ENCODE measurements at places on chromosomes 16 and 17.

- DNase-seq: no peak
These were observed 11.3 kb upstream of the SKAP1 start for GRCh38 chr17:48441231-48441711.

GRCh38 chr17:40319651-40320540 is 10.9 kb downstream of the RARA start:
- DNase-seq: no peak

GRCh38 chr16:48978501-48978900 is 303.1 kb downstream of the CBLN1 start:
- no peak for DNase-seq

DNA sequence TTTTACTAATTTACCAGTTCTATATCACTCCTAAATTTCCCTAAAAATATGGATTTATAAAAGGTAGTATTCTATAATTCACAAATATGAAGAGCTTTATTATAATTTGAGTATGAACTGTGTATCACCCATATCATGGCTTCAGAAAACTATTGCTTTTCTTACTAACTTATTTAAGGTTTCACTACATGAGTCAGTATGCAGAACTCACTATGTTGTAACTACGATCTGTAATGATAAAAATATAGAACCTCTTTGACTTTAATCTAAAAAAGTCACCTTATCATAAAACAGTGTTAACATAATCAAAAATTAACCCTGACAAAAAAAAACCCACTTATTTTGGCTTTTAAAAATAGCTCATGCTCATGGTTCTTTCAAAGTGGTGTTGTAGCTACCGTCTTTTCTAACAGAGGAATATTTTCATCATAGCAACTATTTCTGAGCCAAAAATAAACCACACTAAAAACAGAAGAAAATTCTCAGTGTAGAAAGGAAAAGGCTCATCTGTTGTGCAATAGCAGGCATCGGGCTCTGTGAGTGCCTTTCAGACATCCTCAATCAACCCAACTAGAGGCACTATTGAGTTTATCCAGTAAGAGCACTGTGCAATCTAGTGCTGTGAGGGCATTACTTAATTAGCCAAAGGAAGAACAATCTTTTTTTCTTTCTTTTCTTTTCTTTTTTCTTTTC is 42.1 kb downstream of the ITGAM start:
- DNase-seq: no peak

- no peak for DNase-seq
These were observed 29.4 kb upstream of the CACNG1 start for GRCh38 chr17:67015001-67015400.

DNA sequence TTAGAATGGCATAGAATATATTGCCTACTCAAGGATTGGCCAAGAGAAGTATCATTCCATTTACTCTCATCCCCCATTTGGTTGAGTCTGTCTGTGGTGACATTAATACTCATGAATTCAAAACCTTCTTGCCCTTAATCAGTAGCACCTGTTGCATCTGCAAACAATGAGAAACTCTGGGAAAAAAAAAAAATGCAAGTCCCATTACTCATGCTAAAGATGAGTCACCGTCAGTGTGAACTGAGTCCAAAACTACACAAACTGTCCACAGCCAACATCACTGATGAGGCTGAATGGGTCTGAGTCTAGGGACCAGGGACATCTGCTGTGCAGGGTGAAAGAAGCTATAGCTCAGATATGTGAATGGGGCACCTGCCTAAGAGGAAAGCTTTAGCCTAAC is 96.9 kb upstream of the ADAMTS18 start:
- no peak for DNase-seq

DNA sequence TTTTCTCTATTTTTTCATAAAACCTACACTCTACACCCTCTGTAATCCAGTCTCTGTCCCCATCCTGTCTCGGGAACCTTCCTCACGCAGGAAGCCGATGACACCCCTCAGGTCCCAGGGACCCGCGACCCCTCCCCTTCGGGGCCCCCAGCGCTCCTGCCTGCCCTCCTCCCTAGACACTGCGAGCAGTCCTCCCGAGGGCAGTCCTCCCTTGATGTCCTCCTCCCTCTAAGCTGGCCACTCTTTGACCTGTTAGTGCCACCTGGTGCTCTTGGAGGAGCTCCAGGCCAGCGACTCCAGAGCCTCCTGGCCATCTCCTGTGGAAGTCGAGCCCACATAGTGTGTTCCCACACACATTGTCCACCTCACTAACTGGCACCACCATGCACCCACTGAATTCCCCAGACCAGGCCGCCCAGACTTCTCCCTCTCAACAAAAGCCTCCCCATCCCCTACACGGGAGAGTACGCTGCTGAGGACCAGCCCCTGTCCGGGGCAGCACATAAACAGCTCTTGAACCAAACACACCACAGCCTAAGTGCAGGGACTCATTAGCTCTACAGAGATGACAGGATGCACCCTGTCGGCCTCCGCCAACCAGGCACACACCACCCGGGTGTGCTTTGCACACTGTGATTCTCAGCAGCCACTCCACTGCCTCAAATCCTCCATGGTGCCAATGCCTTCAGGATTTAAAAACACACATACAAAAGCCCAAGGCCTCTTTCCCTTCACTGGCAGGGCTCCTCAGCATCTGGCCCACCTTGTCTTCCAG is 9.3 kb downstream of the OSBPL7 start:
- DNase-seq: no peak

GRCh38 chr17:63786971-63787711 is 13.2 kb downstream of the DDX42 start:
- DNase-seq: no peak

DNA sequence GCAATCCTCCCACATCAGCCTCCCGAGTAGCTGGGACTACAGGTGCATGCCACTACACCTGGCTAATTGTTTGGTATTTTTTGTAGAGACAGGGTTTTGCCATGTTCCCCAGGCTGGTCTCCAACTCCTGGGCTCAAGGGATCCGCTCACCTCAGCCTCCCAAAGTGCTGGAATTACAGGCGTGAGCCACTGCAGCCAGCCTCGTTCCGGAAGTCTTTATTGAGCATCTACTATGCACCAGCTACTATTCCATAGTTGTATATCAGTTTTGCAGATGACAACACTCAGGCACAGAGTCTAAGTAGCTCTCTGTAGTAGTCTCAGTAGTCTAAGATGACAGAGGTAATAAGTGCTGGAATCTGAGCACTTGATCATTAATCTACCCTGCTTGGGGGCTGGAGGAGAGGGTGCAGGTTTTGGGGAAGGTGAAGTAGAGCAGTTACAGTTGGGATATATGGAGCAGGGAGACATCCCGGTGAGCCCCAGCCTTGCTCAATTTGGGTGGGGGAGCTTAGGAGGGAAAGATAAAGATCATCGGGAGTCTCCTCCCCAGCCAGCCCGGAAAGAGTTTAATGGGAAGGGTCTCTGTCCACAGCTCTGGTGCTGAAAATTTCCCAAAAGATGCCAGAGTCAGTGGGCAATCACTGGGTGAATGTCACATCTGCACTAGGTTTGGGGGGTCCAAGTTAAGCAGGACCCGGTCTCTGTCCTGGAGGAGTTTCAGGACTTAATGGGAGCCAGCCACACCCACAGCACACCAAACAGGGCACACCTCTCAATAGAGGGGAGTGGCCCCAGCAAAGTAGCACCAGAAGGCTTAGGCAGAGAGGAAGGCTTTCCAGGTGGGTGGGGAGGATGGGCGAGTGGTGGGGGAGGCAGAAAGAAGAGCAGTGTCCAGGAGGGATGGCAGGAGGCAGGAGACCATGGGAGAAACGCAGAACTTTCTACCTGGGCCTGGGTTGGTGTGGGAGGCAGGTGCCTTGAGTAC is 1.7 kb downstream of the OTOP3 start:
- no peak for DNase-seq

Measured in stimulated activated CD4-positive, alpha-beta T cell treated with anti-CD3 and anti-CD28 coated beads, Interleukin-1b, Interleukin-23, amount 100 ng/mL, for 1 hour (primary cell).